Upper lobe of right lung (tissue), 1 donor: ENCODE measurements at places on chromosomes 2 and 18.

- no peak for DNase-seq
These were observed 94.2 kb upstream of the CBLN2 start for GRCh38 chr18:72638376-72638775.

- no peak for DNase-seq
These were observed 88.3 kb downstream of the KCNS3 start for GRCh38 chr2:17966798-17967197.

DNA sequence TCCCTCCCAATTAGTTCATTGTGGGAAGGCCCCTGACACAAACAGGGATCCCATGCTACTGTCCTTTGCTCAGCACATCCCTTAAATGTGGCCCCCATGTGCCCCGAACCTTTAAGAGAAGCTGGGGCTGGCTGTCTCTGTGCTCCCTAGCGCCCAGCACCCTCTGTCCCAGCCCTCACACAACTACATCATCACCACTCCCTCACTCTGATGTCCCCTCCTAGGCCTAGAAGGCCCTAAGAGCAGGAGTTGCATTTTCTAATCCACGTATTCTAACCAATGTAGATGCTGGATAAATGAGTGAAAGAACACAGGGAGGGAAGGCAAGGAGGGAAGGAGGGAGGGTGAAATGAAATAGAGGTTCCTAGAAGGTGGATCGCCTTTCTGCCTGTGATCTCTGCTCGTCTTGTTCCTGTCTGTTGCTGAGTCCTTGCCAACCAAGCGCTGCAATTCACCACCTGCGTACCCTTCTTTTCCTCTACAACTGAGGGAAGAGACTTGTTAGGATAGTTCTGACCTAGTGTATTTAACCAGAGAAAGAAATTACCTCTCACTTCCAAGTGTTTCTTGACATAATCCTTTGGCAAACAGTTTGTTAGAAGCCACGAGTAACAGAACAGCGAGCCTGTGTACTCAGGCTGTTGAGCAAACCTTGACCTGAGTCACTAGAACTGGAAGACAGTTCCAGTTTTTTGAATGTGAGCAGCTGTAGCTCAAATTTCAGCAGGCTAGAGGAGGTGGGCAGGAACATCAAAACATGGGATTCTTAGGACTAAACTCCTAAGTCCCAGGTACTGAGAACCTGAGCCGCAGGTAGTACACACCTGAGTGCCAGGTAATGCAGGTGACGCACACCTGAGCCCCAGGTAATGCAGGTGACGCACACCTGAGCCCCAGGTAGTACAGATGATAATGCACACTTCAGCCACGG is 181.5 kb upstream of the ID2 start:
- peak; percentile 60 for DNase-seq

DNA sequence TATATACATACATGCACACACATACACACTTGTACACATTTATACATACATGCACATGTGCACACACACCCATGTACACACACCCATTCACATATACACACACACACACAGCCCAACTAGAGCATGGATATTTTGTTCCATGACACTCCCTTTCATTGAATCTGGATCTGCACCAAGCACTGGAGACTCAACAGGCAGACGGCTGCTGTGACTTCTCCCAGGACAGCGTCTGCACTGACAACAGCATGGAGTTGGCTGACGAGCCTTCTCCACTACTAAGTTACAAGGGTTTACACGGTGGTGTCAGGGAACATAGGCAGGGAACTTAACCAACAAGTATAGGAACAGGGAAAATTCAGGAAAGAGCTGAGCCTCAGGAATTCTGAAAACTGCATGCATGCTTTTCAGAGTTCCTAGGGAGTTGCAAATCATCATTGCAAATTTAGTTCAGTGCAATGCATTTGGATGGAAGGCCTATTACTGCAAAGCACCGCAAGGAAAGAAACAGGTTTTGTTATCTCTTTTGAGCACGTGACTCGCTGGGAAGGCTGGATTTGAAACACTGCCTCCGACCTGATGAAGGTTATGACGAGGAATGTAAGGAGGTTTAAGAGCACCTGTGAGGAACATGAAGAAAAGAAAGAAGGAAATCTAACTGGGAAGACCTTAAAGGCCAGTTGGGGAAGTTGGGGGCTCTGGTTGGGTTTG is 35.9 kb downstream of the TMEM18 start:
- DNase-seq, result no peak

- DNase-seq, result peak; percentile 96
These were observed 502 bp downstream of the EPAS1 start for GRCh38 chr2:46297546-46298271.

GRCh38 chr18:43465483-43465882 is 188.2 kb upstream of the SYT4 start:
- no peak for DNase-seq

GRCh38 chr2:28049416-28049815 is 158.9 kb downstream of the BABAM2 start:
- no peak for DNase-seq

GRCh38 chr2:217086038-217086522 is 226.2 kb upstream of the TNP1 start:
- no peak for DNase-seq

GRCh38 chr2:174368691-174369090 is 26.8 kb upstream of the SCRN3 start:
- no peak for DNase-seq

DNA sequence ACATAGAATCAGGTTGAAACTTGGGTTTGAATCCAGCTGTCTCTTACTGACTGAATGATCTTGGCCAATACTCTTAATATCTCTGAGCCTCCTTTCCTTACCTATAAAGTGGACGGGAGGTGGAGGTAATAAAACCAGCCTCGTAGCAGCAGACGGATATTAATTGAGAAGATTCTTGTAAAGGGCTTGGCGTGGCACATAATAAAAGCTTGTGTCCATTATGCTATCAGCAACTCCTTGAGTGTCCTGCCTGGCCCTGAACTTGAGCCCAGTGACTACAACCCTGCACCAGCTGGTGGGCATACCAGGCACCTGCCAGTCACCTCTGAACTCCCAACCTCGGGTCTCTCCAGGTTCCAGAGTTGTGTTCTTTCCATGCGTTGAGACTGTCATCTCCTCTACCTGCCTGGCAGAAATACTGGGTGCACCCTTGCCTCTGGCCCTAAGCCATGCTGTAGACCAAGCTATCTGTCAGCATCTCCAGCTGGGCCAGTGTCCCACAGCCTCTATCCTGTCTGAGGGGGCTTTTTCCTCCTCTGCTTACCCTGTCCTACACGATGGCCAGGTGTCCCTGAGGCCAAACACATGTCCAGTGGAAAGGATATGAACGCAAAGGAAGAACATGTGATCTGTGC is 9.7 kb downstream of the CAPN13 start:
- DNase-seq, result no peak
